Kidney (tissue), 22 donors: ENCODE measurements at places on chromosomes 16 and 17.

- DNase-seq: no peak
Measured at GRCh38 chr17:62892870-62893338, 73.1 kb upstream of the TANC2 start.

- no peak for DNase-seq
Measured at GRCh38 chr17:60989379-60989778, 311.7 kb downstream of the BCAS3 start.

DNA sequence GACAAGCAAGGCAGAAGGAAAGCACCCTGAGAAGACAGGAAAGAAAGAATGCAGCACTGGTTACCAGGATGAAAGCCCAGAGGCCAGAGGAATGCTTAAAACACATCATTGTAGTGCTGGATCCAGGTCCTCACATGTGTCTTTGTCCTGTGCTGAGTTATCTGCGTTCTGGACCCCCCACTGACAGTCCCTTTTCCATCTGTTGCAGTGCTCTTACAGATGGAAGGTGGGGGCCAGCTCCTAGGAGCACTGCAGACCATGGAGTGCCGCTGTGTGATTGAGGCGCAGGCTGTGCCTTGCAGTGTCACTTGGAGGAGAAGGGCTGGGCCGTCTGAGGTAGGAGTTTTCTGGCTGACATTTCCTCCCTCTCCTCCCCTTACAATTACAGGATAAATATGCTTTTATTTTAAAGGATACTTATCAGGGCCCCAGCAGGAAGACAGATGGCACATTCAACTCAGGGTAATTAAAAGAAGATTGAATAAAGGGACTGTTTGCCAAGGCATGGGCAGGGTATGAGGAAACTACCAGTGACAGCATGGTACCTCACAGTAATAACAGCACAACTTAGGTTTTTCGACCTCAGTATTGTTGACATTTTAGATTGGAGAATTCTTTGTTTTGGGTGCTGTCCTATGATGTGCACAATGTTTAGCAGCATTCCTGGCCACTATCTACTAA lies 3.0 kb downstream of the EME1 start:
- DNase-seq: no peak

- DNase-seq: no peak
Measured at GRCh38 chr16:51834133-51834532, 683.1 kb upstream of the SALL1 start.

DNA sequence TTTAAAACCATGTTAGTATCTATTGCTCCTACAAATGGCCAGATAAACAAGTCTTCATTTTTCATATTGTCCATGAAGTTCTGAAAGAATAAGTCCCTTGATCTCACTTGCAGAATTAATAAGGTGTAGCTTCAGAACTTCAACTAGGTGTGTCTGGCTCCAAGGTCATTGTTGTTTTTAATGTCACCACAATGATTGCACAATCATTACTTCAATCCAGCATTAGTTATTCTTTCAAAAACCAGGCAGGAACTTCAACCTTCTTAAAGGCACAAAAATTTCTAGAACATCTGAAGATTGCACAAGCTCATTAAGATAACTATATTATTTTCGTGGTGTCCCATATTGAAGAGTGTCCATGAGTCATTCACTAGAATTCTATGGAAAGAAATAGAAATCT lies 1386.4 kb downstream of the CDH11 start:
- DNase-seq: no peak

DNA sequence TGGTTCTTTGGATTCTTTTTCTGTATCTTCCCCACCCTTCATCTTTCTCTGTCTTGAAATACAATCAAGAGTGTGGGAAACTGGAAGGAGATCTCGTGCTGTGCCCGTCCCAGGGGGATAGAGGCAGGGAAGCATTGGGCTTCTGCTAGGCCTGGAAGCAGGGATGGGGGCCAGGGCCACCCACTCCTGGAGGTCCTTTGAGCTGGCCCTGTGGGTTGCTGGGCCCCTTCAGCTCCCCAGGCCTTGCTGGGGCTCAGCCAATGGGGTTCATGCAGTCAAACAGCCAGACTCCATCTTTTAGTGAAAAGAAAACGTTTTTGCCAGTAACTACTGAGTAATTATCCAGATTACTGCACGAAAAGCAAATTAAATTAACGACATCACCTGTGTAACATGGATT lies 67.8 kb downstream of the CCDC182 start:
- peak; percentile 20 for DNase-seq

- no peak for DNase-seq
Measured at GRCh38 chr16:25027781-25028180, 12.6 kb upstream of the ARHGAP17 start.

DNA sequence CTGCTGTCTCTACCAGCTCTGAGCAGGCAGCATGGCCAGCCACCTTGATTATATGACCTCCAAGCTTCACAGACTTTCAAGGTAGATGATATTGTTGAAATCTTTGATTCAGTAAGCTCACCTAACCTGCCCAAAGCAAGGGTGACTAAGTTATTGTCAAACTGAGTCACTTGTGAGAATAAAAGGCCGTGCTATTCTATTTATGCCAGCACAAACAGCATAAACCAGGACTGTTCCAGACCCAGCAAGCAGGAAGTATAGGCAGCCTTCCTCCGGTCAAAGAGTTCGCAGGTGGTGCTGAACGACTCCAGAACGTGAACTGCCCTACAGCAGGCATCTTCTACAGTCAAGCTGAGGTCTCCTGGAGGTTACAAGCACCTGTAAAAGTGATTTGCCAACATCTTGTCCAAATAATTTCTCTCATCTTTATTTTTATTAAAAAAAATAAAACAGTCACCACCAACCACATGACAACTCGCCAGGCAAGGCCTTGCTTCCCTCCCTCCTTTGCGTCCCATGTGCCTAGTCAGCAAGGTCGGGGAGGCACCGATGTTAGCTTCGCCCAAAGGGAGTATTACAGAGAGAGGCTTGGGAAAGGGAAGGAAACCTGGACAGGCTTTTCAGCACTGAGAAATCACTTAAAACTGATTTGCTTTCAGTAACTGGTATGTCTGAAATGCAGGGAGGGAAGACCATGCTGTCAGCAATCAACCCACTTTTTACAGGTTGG lies 10.8 kb downstream of the ARL2BP start:
- DNase-seq: no peak

DNA sequence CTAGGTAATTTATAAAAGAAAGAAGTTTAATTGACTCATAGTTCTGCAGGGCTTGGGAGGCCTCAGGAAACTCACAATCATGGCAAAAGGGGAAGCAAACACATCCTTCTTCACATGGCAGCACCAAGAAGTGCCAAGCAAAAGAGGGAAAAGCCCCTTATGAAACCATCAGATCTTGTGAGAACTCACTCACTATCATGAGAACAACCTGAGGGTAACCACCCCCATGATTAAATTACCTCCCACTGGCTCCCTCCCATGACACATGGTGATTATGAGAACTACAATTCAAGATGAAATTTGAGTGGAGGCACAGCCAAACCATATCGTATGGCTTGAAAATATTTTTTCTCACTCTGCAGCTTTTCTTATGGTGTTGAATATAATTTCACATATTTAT lies 151.7 kb downstream of the ANKFN1 start:
- no peak for DNase-seq

DNA sequence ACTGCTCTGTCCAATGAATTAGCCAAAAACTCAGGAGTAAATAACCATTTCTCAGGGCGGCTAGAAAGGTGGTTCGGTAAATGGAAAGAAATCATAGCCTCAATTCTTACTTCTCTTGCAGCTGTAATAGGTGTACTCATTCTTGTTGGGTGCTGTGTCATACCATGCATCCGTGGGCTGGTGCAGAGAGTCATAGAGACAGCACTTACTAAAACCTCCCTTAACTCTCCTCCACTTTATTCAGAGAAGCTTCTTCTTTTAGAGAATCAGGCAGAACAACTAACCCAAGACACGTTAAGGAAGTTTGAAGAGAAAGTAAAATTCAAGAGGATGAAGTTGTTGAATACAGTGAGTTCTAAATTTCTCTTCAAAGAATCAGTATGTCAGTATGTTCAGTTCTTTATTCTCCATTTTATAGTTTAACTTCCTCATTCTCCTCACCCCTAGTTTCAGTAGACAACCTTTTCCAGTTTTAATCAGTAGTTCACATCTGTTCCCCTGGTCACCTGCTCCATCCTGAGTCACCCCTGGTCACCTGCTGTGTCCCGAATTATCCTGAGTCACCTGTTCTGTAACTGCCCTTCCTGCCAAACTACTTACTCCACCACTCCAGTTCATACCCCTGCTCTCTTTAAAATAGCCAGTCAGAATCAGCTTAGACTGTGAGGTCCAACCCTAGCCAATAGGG lies 85.9 kb downstream of the EMP2 start:
- no peak for DNase-seq

GRCh38 chr16:86384263-86384649 lies 126.1 kb upstream of the FOXF1 start:
- DNase-seq: no peak

DNA sequence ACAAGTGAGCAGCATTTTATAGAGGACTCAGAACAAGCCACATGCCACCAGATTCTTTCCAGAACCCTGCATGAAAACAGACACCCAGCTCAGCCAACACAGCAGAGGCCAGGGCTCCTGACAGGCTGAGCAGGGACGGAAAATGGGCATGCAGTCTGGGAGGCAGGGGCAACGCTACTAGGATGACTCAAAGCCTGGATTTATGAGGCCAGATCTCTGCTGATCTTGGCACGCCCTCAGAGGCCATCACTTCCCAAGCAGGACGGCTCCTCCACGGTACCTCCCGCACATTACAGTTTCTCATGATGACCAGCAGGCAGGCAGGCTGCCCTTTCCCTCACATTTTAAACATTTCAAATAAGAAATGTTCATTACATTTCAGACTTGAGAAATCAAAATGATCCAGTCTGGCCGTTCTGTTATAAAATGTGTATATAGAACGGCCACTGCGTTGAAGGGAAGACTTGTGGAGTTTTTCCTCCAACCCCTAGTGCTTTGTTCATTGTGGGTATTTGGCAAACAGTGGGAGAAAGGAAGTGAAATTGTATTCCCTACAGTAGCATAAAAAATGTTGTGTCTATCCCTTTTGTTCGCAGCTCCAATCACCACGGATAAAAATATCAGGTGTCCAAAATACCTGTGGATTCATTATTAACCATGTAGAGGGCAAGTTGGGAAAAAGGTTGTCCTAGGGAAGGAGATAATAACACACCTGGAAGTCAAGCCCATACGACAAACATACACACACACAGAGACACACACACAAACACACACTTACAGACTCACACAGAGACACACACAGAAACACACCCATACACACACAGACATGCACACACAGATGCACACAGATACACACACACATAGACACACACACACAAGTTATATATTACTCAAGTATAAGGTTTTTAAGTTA lies 64.8 kb upstream of the ADAMTS18 start:
- peak; percentile 52 for DNase-seq

DNA sequence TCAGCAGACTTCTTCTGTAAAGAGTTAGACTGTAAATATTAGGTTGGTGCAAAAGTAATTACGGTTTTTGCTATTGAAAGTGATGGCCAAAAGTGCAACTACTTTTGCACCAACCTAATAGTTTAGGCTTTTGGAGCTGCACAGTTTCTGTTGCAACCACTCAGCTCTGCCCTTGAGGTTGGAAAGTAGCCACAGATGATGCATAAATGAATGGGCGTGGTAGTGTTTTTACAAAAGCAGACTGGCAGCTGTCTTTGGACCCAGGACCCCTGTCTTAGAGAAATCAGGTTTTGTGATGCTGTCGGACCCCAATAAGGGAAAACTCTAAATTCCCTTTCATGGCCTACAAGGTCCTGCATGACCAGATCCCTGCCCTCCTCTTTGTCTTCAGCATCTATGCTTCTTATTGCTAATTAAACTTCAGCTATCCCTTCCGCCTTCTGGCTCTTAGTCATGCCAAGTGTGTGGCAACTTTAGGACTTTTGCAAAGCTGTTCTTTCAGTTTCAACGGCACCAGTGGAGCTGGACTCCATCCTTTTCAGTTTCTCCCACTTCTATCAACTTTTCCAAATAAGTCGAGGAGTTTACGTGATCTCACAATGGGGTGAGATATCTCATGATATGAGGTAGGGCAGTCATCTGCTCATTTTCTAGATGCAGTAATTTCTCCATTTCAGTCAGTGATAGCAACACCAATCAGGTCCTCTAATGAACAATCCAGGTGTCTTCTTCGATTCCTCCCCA lies 232.3 kb downstream of the XYLT1 start:
- no peak for DNase-seq

- peak; percentile 38 for DNase-seq
Measured at GRCh38 chr17:6712058-6712853, 913 bp downstream of the SLC13A5 start.

DNA sequence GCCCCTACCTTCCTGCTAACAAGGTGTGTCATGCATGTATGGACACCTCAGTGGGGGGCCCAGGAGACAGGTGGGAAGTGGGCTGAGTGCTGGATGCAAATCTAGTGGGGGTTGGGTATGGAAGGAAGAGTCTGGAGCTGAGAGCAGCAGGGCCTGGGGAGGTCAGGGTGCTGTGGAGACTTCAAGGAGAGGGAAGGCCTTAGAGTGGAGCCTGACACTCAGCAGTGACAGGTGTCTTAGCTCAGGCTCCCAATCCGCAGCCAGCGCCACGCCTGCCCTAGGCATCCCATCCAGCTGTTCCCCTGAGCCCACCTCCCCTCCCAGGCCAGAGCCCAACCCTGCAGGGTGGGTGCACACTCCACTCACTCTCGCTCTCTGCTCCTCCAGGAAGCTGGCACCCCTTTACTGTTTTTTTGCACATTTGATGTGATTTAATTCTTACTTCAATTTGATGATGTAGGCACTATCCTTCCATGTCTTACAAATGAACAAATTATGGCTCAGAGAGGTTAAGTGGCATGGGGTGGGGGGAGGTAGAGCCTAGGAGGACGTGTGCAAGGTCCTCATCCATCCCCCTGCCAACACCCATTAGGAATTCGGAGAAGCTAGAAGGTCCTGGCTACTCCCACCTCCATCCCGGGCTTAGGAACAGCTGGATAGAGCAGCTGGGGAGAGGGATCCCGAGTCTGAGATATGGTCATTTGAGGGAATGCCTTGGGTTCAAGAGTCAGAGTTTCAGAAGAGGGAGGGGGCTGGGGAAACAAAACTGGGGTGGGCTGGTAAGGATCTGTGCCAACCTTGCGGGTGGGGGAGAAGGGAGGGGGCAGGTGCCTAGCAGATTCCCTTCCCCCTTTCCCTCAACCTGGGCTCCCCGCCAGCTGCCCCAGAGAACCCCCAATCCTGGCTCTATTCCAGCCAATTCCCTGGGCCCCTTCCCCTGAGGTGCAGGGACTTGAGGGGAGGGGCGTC lies 2.1 kb downstream of the FAM171A2 start:
- peak; percentile 56 for DNase-seq
